Right renal cortex interstitium (tissue), 3 donors: ENCODE measurements at places on chromosomes 2 and 18. TPM values are rescaled to one million over a fixed set of nuclear protein-coding genes. Genes with fewer than 3 reads are reported as not detected.

The LRRTM1 gene
- polyA plus RNA-seq, result 19.4 TPM

The CYTIP gene
- 1.9 TPM for polyA plus RNA-seq

The ASAP2 gene
- polyA plus RNA-seq, result 57.9 TPM

The CCDC68 gene
- polyA plus RNA-seq, result 11.5 TPM

The VIL1 gene
- 25.1 TPM for polyA plus RNA-seq

The BIRC6 gene
- polyA plus RNA-seq, result 84.6 TPM

The PSTPIP2 gene
- polyA plus RNA-seq, result 9.8 TPM

The CUL3 gene
- polyA plus RNA-seq, result 138 TPM

The B3GNT7 gene
- polyA plus RNA-seq, result 2.5 TPM

The HK2 gene
- 10.1 TPM for polyA plus RNA-seq
